ENCODE measurements at places on chromosomes 11 and 22.

DNA sequence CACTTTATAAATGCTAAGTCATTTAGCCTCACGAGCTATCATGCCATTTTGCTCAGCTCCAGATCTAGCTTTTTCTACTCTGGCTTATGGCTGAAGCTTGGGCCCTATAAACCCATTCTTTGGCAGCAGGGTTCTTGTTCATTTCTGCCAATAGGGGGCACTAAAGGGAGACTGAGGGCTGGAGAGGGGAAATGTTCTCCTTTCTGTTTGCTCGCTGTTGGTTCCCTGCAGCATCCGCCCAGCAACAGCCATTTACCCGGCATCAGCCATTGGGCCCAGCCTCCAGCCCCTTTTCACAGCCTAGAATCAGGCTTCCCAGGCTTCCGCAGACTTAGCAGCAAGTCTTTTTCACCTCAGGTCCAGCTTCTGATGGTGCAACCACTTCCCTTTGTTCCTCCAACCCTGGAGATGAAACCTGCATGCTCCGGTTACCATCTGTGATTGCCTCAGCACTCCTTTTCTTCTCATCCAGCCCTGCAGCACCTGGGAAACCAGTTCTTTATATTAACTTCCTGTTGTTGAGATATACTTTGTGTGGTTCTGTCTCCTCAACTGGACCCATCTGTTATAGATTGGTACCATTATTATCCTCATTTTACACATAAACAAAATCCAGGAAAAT lies 4.2 kb upstream of the ME3 start:
- DNase-seq: no peak

DNA sequence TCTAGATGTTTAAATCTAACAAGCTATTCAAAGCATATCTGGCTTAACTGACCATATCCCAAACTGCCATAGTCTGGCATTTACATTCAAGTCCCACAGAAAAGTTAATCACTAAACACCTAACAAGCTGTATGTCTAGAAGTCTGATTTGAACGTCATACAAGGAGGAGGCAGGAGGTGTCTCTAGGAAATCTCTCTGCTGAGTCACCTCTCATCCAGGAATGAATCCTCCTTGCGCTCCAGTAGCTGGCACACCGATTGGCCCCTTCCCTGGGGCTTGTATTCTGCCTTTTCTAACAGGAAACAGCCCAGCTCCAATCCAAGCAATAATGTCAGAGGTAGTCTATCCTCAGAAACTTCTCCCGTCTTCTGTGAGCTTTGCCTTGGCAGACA lies 31.8 kb downstream of the FEZ1 start:
- no peak for DNase-seq

DNA sequence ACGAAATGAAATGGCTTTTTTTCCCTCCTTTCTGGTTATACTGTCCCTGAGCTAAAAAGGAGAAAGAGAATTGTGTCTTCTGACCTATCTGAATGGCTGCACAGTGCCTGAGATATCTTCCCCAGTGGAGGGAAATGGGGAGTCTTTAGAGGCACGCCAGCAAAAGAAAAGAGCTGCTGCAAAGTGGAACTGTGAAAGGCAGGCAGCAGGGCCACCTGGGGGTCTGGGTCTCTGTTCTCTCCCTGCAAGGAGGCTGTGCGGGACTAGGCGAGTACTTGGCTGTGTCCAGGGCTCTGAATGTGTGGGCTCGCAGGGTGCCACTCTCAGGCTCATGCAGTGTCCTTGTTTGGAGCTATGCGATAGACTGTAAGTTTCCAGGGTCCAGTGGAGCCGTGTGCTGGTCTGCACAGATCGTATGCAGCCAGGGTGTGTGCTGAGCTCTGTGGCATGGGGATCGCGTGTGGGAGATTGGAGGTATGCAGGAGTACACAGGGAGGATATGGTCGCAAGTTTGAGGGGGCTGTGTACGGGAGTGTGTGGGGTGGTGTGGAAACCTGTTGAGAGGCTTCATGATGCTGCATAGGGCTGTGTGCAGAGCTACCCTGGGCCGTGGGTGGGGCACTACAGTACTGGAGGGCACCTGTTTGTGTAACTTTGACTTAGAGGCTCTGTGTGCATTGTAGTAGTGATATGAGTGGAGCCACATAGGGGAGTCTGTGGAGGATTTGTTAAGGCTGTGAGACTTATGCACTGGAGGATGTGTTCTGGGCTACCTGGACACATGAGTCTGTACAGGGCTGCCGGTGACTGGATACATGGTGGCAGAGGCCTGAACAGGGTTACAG lies 70.1 kb upstream of the OLFML1 start:
- DNase-seq: no peak

DNA sequence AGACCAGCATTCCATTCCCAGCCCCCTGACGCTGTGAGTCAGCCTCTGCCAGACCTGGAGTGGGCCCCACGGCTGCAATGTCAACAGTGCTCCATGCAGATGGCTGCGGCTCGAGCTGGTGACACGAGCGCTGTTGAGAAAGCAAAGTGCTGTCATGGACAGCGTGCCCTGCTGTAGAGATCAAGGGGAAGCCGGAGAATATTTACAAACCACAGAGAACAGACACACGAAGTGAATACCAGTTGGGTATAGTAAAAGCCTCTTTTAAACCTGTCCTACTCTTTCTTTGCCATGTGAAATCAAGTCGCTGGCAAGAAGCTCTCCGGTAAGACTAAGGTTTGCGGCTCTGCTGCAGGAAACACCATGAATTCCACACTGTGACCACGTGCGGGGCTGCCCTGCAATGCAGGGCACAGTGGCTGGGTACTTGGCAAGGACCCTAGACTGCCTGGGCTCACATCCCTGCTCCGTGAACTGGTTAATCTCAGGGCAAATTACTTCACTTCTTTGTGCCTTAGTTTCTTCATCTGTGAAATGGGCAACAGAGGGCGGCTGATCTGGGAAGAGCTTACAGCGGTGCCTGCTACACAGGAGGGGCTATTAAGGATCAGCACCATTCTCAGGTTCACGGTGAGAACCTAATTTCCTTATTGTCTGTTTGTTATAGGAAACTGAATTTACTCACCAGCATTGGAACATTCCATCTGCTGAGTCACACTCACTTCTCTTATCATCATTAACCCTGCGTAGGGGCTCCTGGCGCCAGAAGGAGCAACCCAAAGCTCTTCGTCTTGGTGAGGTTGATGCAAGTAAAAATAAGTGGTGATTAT lies 27.8 kb upstream of the ELFN2 start:
- DNase-seq: no peak

- no peak for DNase-seq
Observed at GRCh38 chr11:5818245-5818886, 9.6 kb downstream of the OR52N2 start.
